ENCODE measurements at places on chromosomes 1 and 21.
A peak's percentile ranks its signal among the peaks of the same experiment; 100 is the strongest.

DNA sequence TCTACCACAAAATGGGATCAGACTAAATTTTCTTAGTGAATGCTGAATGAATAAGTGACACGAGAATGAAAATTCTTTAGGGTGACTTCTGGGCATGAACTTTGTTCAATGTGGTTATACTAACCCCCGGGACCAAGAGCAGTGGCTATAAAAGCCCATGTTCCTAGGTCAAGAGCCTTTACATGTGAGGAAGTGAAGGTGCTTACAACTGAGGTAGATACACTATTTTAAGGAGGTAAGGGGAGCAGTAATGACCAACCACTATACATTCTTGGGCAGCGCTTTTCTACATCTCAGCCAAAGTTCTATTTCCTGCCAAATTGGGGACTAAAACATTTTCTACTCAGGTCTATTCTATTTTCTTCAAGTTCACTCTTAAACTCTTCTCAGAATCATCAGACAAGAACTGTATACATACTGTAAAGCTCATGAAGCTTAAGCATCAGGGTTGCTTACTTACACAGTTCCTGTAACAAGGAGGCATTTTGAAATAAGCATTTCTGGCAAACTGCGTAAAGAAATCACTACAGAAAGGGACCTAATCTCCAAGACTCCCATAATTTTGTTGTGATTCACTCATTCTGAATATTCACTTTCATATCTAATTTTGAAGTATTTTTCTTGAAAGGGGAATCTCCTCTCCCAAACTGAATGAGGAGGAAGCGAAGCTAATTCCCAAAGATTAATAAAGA, 8.5 kb upstream of the ARHGAP29 start:
- no peak for DNase-seq

- peak; percentile 50 for DNase-seq
Observed at GRCh38 chr1:207619871-207620542, 24.9 kb upstream of the CR1L start.

- no peak for DNase-seq
Observed at GRCh38 chr1:190699165-190699564, 221.5 kb upstream of the BRINP3 start.

DNA sequence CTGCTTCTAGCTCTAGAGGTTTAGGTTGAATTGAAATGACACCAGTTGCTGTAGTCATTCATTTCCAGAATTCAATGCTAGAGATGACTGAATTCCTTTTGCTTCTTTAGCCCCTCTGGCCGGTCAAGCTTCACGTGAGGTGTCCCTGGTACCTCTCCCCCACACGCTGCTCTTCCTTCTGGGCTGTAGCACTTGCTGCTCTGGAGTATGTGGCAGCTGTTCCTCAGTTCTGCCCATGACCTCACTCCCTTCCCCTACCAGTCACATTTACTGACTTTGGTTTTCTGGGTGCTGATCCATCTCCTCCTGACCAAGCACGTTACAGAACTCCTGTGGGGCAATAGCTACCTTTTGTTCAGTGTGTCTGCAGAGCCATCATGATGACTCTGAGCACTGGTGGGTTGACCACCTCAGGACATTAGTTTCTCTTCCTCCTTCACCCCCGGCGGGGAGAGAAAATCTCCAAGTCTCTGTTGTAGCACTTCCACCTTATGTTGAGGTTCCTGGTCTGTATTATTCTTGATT, 128.1 kb downstream of the HHAT start:
- DNase-seq, result no peak

DNA sequence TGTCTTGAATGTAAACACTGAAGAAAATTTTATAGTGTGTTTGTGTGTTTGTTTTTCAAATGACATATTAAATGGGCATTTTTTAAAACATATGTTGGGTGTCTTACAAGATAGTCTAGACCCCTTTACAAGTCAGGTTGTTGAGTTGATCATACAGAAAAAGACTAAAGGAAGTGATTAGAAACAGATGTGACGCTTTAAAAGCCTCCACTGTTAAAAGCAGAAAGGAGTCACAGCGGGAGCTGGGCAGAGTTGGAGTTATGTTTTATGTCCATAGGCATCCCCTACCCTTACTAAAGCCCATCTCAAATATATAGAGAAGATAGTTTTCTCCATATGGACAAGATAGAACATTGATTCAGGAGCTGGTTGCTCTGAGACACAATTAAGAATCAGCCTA, 393.9 kb downstream of the PLPP3 start:
- DNase-seq, result no peak

DNA sequence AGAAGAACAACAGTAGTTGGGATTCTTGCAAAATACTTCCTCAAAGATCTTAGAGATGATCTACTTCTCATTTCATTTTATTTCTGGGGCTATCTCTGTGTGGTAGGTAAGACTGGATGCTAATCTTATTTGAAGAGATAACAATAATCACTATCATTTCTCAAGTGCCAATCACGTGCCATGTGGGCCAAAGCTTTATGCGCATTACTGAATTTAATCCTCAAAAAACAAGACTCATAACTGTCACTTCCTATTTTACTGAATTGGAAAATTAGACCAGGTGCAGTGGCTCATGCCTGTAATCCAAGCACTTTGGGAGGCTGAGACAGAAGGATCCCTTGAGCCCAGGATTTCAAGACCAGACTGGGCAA, 121.7 kb downstream of the KCNN3 start:
- DNase-seq, result peak; percentile 68

DNA sequence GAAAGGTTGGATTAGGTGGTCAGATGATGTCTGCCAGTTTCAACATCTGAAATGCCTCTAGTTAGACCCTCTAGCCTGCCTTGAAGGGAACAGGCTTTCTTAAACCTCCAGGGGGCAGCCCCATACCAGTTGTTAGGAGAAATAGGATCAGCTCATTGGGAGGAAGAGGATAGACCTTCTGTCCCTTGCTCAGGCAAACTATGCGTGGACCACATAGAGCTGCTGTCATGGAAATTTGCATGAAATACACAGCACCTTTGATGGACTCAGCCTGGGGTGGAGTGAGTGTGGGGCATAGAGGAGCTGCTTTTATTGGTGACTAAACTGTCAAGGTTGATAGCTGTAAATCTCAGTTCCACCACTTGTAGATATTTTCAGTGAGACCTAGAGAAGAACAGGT, 38.4 kb upstream of the SPAG17 start:
- no peak for DNase-seq

DNA sequence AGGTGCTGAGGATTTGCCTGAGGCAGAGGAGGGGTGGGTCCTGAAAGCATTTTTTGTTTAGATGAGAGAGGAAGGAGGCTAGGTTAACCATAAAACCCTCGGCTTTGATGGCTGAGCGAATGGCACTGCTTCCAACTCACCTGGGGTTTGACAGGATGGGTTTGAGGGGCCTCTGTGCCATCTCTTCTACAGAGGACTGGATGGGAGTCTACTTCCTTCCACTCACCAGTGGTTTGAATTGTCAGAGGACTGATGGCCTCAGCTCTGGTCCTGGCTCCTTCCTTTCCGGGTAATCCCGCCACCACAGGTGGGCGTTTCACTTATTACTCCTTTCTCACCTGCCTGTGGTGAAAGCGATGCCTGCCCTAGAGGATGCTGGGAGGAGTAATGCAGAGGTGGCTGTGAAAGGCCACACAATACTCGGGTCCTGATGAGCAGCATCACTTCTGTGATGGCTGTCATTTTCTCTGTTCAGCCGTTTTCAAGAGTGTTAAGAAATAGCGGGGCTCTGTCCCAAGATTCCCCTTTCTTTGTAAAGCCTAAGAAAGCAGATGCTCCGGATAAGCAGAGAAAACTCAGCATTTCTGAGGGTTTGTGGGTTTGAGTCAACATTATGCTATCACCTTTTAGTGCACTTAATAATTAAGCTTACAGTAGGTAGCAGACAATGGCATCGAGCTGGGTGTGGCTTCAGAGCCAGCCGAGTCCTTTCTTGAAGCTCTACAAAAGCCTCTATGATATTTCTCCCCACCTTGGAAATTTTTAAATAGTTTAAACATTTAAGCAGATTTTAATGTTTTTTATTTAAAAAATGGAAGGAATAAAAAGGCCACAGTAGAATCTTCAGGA, 220.7 kb downstream of the HLX start:
- no peak for DNase-seq

DNA sequence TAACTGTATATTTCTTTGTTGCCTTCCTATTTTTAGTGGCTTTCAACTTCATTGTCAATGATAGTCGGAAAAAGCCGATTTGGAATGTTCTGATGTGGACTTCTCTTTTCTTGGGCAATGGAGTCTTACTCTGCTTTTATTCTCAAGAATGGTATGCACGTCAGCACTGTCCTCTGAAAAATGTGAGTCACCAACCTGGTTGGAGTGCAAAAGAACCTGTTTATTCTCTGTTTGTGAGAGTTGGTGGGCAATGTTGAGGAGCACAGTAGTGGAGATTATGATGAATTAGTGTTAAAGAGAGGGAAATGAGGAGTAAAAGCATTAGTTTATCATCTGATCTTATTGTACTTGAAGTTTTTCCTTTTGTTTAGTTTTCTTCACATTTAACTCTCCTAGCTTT, 14.5 kb upstream of the AXDND1 start:
- no peak for DNase-seq

- DNase-seq, result no peak
Observed at GRCh38 chr1:93977598-93977945, 68.3 kb upstream of the GCLM start.

- DNase-seq, result no peak
Observed at GRCh38 chr21:44286716-44287632, 1.3 kb downstream of the AIRE start.

- DNase-seq, result no peak
Observed at GRCh38 chr1:76799700-76800099, 67.6 kb upstream of the ST6GALNAC5 start.

DNA sequence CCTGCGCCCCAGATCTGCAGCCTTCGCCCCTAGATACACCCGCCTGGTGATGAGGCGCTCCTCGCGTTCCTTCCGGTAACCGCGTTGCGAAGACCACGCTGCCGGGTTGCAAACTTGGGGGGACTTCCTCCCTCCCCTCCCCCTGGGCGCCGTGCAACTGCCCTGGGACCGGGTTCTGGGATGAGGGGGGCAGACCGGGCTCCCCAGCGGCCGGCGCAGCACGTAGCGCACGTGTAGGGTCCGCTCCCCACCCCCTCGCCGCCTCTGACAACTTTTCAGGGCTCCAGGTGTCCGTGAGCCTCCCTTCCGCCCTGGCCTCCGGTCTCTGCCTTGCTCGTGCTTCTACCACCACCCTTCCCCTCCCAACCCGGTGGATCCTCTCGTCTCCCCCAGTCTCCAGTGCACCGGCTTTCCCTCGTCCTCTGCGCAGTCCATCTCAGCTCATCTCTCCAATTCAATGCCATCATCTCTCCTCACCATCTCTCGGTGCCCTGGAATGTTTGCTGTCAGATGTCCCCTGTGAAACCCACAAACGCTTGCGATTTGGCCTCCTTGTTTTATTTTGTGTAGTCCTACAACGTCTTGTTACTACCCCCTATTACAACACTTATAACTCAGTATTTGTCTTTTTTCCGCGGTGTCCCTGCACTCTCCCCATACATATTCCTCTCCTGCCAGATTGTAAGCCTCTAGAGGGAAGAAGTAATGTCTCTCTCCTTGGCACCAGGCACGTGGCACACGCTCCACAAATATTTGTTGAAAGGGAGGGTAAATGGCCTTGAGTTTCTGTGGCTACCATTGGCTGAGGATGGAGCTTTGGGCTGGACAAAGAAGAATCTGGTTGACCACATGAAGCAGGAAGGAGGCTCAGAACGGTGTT, 782 bp downstream of the PCAT6 start:
- no peak for DNase-seq

DNA sequence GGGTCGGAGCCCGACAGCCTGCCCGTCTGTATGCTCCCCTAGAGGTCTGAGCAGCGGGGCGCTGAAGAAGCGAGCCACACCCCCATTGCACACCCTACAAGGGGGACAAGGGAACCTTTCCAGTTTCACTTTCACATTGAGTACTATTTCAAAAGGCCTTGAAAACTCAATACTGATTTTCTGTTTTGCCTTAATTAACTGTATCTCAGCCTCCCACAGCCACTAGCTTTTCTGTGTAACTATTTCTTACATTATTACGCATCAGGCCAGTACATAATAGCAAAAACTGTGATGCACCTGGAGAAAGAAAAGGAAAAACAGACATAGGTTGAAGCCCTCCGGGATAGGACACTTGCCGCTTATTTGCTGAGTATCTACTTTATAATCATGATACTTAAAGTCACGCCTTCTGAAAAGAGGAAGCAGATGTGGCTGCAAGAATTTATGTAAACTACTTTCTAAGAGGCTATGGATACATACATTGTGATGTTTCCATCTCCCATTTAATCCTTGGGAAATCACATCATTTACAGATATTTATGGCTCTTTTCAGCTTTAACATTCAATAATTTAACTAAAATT, 1719.5 kb downstream of the MRPL39 start:
- no peak for DNase-seq

DNA sequence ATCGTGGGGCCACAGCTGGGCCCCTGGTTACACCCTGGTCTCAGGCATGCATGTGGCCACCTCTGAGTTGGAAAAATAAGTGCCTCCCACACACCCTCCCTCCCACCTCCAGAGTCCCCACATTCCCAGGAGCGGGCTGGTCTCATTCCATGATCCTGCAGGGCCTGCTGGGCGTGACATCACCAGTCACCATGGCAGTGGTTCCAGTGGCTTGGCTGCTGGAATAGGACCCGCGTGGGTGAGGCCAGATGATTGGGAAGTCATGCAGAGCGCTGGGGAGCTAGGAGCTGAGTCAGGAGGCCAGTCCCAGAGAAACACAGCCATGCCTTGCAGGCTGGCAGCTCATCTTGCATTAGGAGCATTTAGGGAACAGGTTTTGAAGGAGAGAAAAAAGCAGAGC, 125.4 kb upstream of the TMEM51 start:
- DNase-seq, result no peak

DNA sequence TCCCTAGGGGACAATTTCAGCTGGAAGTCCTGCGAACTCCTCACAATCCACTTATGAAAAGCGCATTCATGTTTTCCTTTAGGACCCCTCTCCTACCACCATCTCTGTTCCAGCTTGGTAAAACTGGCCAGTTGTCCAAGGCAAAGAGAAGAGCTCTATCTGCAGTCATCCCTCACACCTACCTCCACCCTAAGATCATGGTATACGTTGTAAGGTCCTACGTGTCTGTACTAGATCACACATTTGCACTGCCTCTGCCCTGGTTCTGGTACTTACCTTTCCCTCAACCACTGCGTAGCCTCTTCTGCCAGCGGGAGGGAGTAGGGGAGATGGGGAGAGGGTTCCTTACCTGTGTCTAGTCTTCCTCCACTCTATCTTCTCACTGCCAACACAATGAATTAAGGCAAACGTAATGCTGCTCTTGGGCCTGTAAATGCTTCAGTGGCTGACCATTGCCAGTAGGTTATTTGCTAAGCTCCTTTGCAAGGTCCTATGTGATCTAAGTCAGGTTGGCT, 739 bp upstream of the NUP133 start:
- no peak for DNase-seq

GRCh38 chr1:239630767-239631166, 244.4 kb downstream of the CHRM3 start:
- DNase-seq, result no peak

- DNase-seq, result no peak
Observed at GRCh38 chr1:111196213-111196612, 4.2 kb downstream of the DENND2D start.

DNA sequence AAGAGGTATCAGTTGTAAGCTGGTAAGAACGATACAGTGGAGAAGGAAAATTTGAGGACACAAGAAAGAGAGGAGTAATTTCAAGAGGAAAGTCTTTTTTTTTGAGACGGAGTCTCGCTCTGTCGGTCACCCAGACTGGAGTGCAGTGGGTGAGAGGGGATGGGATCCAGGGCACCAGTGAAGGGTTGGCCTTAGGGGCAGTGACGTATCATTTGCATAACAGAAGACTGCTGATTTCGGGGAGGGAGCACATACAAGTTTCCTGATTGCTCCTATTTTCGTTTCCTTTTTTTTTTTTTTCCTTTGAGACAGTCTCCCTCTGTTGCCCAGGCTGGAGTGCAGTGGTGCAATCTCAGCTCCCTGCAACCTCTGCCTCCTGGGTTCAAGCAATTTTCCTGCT, 4.2 kb downstream of the S100A13 start:
- DNase-seq, result no peak

Measured in NCI-H2171 treated with DMSO at 0.1 percent for 48 hours (cell line).